ENCODE measurements at places on chromosomes 3 and 15.

DNA sequence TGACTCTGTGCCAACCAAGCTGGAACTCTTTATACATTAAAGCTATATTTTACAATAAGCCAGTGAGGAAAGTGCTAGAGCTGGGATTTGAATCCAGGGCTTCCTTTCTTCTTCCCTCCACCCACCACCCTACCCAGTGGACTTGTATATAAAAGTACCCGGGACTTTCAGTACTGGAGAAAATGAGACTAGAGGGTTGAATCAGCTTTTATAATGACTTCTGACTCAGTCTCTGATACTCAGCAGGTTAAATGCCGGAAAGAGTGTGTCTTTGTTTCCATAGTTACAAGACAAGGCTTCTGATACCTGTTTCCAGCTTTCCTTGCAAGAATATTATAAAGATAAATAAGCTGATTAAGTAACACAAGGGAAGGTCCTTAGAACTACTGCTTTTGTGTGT lies 80.9 kb downstream of the FRMD4B start:
- DNase-seq = no peak

DNA sequence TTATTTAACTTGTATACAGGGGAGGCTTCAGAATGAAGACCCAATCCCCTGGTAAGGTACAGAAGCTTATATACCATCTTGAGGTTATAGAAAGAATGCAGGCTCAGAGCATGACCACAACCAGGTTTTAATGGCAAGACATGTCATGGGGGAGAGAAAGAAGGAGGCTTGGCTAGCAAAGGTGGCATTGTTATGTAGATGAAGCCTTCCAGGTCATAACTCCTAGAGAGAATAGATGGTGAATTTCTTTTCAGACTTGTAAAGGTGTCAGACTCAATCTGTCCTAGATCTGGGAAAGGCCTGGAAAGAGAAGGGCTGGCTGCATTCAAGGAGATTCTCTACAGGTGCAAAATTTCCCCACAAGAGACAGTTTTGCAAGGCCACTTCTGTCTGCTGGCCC lies 99.4 kb upstream of the CTDSPL start:
- no peak for DNase-seq

DNA sequence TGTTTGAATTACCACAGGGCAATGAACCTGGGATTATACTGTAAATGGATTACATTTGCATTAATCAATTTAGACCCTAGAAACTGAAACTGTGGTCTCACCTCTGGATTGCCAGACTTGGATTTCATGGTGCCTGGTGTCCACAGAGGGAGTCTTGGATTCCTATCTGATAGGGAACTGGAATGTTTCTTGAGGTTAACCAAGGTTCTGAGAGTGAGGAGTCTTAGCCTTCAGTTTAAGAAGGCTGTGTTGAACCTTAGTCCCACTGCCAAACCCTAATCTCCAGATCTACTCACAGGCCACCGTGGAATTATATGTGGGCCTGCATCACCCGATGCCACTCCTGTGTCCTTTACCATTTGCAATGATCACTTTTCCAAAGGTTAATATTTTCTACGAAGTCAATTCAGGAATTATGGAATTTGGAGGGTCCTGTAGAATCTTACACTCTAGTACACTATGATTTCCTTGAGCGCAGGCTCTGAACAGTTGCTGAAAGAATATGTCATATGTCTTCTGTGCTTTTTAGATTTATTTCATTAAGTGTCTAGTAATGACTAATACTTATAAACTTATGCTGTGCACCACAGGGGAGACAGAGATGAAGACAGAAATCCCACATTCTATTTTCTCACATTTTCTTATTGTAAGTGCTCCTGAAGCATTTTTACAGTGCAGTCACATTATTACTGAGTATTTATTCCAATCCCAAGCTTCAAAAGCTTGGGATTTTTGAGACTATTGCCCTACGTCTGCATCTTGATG lies 87.9 kb downstream of the EFL1 start:
- no peak for DNase-seq

DNA sequence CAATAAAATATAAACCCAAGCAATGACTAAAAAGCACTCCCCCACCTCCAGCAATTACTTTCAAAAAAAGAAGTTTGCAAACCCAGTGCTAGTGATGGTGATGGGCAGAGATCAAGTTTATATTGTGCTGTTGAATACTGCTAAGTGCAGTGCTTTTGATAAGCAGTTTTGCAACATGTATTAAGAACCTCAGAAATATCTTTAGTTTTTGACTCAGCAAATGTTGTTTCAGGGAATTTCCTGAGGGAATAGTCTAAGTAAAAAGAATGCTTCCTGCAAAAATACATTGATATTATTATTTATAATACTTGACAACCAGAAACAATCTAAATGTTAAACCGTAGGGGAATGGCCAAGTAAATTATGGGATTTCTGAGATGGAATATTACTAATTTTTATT lies 69.3 kb downstream of the ADAMTSL3 start:
- no peak for DNase-seq

DNA sequence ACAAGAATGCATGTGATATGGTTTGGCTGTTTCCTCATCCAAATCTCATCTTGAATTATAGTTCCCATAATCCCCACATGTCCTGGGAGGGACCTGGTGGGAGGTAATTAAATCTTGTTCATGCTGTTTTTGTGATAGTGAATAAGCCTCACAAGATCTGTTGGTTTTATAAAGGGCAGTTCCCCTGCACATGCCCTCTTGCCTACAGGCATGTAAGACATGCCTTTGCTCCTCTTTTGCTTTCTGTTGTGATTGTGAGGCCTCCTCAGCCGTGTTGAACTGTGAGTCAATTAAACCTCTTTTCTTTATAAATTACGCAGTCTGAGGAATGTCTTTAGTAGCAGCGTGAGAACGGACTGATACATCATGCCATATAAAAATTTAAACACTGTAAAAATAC lies 1537.0 kb downstream of the OTOL1 start:
- DNase-seq = no peak

- no peak for DNase-seq
Measured at GRCh38 chr15:59165726-59166125, 40.9 kb upstream of the LDHAL6B start.

- DNase-seq = no peak
Measured at GRCh38 chr3:112351823-112352222, 18.9 kb downstream of the CD200 start.

GRCh38 chr3:58697561-58697960 lies 31.0 kb upstream of the FAM3D start:
- no peak for DNase-seq

DNA sequence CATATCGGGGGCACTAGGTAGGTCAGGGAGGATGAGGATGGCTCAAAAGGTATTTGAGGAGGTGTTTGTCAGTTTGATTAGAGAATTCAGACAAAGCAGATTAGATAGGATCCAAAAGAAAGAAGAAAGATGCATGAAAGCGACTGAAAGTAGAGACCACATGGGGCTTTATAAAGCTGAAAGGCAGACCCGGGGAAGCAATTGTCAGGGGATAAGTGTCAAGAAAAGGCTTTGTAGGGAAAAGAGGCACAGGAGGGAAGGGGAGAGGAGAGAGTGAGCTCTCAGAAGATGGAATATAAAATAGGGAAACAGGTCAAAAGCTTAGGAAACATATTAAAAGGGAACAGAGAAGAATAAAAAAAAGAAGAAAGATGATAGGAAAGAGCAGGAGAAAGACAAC lies 308.2 kb upstream of the RORA start:
- no peak for DNase-seq

DNA sequence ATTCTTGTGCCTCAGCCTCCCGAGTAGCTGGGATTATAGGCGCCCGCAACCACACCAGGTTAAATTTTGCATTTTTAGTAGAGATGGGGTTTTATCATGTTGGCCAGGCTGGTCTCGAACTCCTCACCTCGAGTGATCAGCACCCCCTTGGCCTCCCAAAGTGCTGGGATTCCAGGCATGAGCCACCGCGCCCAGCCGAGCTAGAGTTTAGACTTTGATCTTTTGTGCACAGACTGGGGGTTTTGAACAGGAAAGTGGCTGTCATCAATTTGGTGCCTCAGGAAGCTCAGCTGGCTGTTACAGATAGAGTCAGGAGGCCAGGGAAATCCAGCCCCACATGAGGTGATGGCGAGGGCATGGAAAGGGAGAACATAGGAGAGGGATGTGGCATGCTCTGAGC lies 19.3 kb upstream of the IREB2 start:
- no peak for DNase-seq

DNA sequence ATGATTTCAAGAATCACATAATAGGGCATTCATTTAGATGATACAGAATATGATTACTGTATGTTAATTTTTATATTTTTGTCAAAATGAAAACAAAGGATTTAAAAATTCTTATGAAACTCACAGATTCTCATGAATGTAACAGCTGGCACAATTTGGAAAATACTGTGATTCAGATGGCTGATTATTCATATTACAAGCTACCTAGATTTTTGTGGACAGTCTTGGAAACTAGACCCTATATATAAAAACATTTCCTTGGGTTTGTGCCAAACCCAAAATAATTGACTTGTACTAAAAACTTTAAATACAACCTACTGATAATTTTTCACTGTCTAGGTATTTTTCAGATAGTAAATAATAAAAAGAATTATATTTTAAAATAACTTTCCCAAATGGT lies 26.2 kb downstream of the ZBED2 start:
- DNase-seq = no peak

- no peak for DNase-seq
Measured at GRCh38 chr3:124172816-124173215, 180.9 kb upstream of the ROPN1 start.

GRCh38 chr3:174101244-174101643 lies 703.7 kb downstream of the NLGN1 start:
- no peak for DNase-seq

DNA sequence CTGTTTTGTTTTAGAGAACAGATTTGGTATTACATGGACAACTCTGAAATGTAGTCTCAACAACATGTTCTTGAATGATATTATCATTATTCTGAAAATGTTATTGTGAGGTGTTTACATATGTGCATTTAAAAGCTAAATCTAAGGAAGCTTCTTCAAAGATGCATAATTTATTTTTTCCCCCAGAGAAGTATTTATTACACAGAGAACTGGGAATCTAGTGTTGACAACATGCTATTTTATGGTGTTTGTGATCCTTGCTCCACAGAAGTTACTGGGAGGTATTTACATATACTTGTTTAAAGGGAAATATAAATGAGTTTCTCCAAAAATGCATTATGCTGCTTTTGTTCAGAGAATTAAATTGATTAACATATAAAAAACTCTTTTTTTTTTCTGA lies 18.3 kb upstream of the TUBGCP5 start:
- DNase-seq = no peak

- DNase-seq = no peak
Measured at GRCh38 chr3:58250093-58250707, 12.6 kb downstream of the ABHD6 start.

- DNase-seq = no peak
Measured at GRCh38 chr15:55588815-55589115, 620 bp upstream of the PYGO1 start.

- DNase-seq = no peak
Measured at GRCh38 chr15:85742186-85742821, 52.4 kb downstream of the KLHL25 start.

DNA sequence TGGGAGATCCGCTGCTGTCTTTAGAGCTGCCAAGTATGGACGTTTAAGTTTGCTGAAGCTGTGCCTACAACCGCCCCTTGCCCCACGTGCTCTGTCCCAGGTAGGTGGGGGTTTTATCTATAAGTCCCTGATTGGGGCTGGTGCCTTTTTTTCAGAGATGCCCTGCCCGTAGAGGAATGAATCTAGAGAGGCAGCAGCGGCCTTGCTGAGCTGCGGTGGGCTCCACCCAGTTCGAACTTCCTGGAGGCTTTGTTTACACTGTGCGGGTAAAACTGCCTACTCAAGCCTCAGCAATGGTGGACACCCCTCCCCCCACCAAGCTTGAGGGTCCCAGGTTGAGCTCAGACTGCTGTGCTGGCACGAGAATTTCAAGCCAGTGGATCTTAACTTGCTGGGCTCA lies 83.4 kb upstream of the FGF7 start:
- no peak for DNase-seq

DNA sequence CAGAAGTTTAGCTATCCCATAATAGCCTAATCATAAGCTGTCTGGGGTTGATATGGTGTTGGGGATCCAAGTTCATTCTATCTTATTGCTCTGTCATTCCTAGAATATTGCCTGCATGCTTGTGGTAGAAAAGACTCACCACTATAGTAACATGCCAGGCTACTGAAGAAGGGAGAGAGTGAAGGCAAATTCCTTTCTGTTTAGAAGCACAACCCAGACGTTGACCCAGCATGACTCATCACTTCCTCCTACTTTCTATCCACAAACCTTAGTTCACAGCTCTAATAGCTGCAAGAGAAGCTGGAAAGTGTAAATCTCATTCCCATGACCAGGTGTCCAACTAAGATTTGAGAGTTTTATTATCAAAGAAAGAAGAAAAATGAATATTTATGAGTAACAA lies 57.8 kb upstream of the NMD3 start:
- DNase-seq = no peak

GRCh38 chr15:60883691-60884640 lies 345.1 kb downstream of the RORA start:
- DNase-seq = no peak

- DNase-seq = no peak
Measured at GRCh38 chr3:188000361-188000861, 153.5 kb upstream of the LPP start.

DNA sequence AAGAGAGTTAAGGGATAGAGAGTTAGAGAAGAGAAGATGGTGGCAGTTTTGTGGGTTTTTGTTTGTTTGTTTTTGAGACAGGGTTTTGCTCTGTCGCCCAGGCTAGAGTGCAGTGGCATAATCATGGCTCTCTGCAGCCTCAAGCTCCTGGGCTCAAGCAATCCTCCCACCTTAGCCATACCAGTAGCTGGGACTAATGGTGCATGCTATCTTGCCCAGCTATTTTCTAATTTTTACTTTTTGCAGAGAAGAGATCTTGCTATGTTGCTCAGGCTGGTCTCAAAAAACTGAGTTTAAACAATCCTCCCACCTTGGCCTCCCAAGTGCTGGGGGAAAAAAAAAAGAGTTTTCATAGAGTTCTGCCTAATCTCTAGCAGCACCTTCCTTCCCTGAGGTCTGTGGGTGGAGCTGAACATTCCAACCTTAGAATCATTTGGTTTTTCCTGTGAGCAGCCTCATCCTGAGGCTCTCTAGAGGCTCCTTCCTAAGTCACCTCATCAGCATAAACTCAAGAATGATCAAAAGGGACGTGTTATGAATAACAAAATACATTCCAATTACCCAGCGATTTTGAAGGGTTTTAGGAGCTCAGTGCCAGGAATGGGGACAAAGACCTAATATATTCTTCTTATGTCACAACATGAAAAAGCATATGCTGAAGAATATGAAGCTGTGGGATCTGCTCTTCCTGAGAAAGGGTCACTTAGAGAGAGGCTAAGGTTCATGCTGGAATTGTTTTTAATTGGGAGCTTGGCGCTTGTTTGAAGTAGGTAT lies 180.6 kb downstream of the LSAMP start:
- no peak for DNase-seq

- no peak for DNase-seq
Measured at GRCh38 chr3:128006061-128007032, 45.9 kb upstream of the SEC61A1 start.
